ENCODE measurements at places on chromosomes 11 and 22. TPM values are rescaled to one million over a fixed set of nuclear protein-coding genes. Genes with fewer than 3 reads are reported as not detected.

The TEX54 gene
- total RNA-seq: 2.4 TPM

The EHF gene
- 0.10 TPM for total RNA-seq

The FOLR2 gene
- total RNA-seq: 3.3 TPM

The ZNF70 gene
- 0.52 TPM for total RNA-seq

The RFPL2 gene
- total RNA-seq: 0.10 TPM

Measured in mononuclear cell (primary cell).